Panc1 (cell line): ENCODE measurements at places on chromosomes 1 and 21. TPM values are rescaled to one million over a fixed set of nuclear protein-coding genes. Genes with fewer than 3 reads are reported as not detected.

The ZMYND12 gene
- 0.57 TPM for total RNA-seq

The MT1HL1 gene
- total RNA-seq: not detected

The CFAP126 gene
- total RNA-seq: not detected

DNA sequence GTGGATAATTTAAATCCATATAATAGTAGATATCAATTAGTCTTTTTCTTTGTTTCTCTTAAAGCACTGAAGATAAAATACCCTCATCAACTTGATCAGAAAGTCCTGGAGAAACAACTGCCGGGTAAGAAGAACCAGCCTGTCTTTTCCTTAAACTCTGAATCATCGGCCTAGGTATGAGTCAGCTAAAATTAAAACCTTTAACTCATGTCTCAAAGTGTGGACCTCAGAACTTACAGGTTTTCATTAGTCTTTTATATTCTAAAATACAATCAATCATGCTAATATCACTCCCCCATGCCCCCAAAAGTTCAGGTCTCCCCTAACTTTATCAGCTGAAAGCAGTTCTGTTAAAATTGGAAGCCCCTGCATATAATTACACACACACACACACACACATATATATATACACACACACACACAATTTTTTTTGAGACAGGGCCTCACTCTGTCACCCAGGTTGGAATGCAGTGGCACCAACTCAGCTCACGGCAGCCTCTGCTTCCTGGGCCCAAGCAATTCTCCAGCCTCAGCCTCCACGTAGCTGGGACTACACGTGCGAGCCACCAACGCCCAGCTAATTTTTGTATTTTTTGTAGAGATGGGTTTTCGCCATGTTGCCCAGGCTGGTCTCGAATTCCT is 61.3 kb downstream of the B3GALNT2 start:
- no peak overlapping the region for H3K4me3 ChIP-seq
- H3K36me3 ChIP-seq: peaks cover 38% of the 10 kb centered on the region
- no peak for DNase-seq

DNA sequence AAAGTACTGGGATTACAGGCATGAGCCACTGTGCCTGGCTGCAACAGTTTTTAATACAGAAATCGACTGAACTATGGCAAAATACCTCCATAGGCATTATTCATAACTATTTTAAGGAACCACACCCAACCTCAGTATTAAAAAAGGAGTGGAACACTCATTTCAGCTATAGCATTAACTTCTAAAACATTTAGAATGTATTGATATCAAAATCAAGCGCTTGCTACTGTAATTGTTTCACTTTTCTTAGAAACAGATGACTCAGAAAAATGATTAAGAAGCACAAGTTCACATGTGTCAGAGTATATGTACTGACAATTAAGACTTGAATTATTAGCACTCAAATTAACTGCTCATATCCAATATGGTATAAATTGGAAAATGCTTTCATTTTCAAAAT is 15.1 kb downstream of the AIDA start:
- no peaks in the 10 kb centered on the region for H3K4me1 ChIP-seq
- no peaks in the 10 kb centered on the region for H3K27me3 ChIP-seq
- H3K27ac ChIP-seq: no peak overlapping the region
- peaks cover 21% of the 10 kb centered on the region for H3K36me3 ChIP-seq
- H3K4me3 ChIP-seq: no peak overlapping the region

DNA sequence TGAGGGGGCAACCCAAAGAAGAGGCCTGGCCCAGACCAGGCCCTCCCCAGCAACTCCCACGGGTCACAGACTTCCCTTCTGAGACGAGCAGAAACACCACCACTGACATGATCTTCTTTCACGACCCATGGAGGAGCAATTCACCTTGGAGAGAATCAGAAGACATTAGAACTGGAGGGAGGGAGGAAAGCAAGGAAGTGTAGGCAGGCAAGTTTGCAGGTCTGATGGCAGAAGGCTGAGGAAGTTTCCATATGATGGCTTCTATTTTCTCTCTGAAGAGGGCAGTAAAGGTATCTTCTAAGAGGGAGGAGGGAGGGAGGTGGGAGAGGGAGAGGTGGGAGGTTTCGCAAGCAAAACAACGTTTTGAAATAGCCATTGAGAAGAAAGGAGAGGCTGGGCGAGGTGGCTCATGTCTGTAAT is 1.4 kb upstream of the UBXN10 start:
- peaks cover 30% of the 10 kb centered on the region for H3K27me3 ChIP-seq
- H3K4me1 ChIP-seq: no peaks in the 10 kb centered on the region; the same call in 1 of the 2 replicates
- no peaks in the 10 kb centered on the region for H3K36me3 ChIP-seq
- no peak overlapping the region for H3K27ac ChIP-seq
- H3K4me3 ChIP-seq: no peak overlapping the region

GRCh38 chr1:229410692-229411433 is 23.0 kb downstream of the ACTA1 start:
- no peaks in the 10 kb centered on the region for H3K27me3 ChIP-seq
- H3K27ac ChIP-seq: no peak overlapping the region
- H3K4me1 ChIP-seq: peaks cover 12% of the 10 kb centered on the region
- no peak for DNase-seq

DNA sequence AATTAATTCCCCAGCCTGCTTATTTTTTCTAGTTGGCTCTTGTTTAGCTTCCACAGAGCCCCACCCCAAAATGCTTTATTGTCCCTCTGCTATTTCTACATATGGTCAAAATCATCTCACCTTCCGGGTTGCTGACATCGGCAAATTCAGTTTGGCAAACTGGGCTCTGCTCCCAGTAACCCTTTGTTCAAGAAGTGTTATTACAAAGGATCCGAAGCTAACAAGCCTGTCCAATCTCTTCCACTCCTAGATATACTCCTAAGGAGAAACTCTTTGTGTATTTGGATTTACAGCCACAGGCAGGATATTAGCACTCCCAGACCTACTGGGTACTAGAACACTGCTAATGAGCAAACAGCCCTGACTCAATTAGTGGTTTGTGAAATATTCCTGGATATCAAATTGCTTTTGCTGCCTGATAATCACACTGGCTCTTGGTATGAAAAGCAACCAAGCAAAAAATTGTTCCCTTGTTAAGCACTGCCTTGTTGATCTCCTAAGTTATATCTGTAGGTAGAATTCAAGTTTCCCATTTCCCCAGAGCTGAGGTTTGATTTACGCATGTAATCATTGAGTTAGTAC is 4.0 kb downstream of the JUN start:
- peaks cover 12% of the 10 kb centered on the region for H3K4me1 ChIP-seq
- H3K36me3 ChIP-seq: peaks cover 6% of the 10 kb centered on the region; the same call in 1 of the 2 replicates
- peak overlapping the region; percentile 88 for H3K4me3 ChIP-seq
- no peak for DNase-seq
- H3K27me3 ChIP-seq: no peaks in the 10 kb centered on the region

GRCh38 chr1:47655521-47656300 is 217.9 kb downstream of the FOXD2 start:
- H3K4me3 ChIP-seq: no peak overlapping the region
- H3K4me1 ChIP-seq: no peaks in the 10 kb centered on the region
- no peaks in the 10 kb centered on the region for H3K36me3 ChIP-seq
- H3K27me3 ChIP-seq: no peaks in the 10 kb centered on the region
- DNase-seq: no peak

- H3K27me3 ChIP-seq: peaks cover 6% of the 10 kb centered on the region
- no peak for DNase-seq
- no peaks in the 10 kb centered on the region for H3K4me1 ChIP-seq
- no peak overlapping the region for H3K27ac ChIP-seq
Observed at GRCh38 chr1:91440847-91441246, 36.2 kb upstream of the HFM1 start.

- DNase-seq: no peak
- no peak overlapping the region for H3K27ac ChIP-seq
- no peaks in the 10 kb centered on the region for H3K36me3 ChIP-seq
- no peak overlapping the region for H3K4me3 ChIP-seq
- H3K4me1 ChIP-seq: no peaks in the 10 kb centered on the region
Observed at GRCh38 chr1:25011943-25012638, 82.0 kb upstream of the RUNX3 start.

- no peaks in the 10 kb centered on the region for H3K36me3 ChIP-seq
- DNase-seq: no peak
- H3K27ac ChIP-seq: no peak overlapping the region
- no peaks in the 10 kb centered on the region for H3K4me1 ChIP-seq
Observed at GRCh38 chr21:28144089-28144488, 848.6 kb downstream of the LTN1 start.
